ENCODE measurements at places on chromosomes 4 and X. TPM values are rescaled to one million over a fixed set of nuclear protein-coding genes. Genes with fewer than 3 reads are reported as not detected.

MAGEA1 gene
- polyA plus RNA-seq: not detected

ARHGEF38 gene
- polyA plus RNA-seq: 8.7 TPM

HTR2C gene
- polyA plus RNA-seq: 0.11 TPM

ZNF81 gene
- 5.8 TPM for polyA plus RNA-seq

CT45A10 gene
- polyA plus RNA-seq: 7.6 TPM

ABLIM2 gene
- 5.7 TPM for polyA plus RNA-seq

TRIML2 gene
- not detected for polyA plus RNA-seq

ZCCHC12 gene
- polyA plus RNA-seq: 0.44 TPM

DNA sequence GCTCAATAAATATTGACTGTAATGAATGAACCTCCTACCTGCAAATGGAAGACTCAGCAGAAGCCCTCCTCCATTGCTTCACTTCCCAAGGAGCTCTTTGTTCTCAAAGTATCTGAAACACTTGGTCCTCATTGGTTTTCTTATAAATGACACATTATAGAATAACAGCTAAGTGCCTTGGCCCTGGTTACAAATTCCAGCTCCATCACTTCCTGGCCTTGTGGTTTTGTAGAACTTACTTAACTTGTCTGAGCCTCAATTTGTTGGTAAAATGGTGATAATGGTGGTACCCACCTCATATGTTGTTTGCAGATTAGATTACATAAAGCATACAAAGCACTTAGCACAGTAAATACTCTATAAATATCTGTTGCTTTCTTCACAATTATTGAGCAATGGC is 25.2 kb upstream of the SMIM20 start:
- no peak for DNase-seq

DNA sequence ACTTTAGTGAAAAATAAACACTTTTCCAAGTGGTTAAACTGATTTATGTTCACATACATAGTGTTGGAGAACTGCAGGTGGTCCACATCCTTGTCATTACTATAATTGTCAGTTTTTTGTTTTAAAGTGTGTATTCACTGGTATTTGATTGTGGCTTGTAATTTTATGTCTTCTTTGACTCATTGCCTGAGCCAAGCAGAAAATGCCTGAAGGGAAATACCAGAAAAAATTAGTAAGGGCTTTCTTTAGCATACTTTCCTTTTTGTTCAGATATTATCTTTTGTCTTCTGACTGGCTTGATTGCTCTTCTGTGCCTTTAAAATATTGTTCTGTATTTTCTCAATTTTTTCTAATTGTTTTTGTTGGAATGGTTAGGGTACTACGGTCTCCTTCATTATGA is 981.3 kb downstream of the C4orf33 start:
- DNase-seq: no peak

- DNase-seq: no peak
These were observed 25.2 kb downstream of the PDGFRA start for GRCh38 chr4:54254116-54254914.

DNA sequence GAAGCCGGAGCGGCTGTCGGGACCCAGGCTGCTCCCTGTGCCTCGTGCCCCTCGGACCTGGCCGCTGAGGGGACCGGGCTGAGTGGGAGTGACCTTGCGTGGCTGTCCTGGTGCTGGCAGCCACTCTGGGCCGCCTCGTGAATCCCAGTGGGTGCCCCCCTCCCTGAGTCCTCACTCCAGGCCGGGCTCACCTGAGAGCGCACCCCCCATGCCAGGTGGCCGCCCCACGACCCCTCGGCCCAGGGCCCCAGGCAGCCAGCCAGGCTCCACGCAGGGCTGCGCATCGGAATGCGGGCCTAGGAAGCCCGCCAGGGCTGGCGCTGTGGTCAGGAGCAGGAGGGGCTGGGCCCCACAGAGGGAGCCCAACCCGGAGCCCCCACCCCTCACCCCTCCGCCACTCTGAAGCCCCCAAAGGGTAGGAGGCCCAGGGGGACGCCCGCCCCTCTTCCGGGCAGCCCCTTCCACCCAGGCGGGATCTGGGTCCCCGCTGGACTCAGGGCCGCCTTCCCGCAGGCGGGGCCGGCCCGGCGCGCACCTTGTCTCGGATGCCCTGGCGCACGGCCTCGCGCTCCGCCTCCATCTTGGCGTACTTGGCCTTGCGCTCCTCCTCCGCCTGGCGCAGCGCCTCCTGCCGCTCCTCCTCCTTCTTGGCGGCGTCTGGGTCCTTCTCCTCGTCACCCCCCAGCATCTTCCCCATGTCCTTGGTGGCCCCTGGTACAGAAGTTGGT is 33.9 kb downstream of the CPLX1 start:
- DNase-seq: peak; percentile 59

- peak; percentile 12 for DNase-seq
These were observed 54.4 kb upstream of the LCORL start for GRCh38 chr4:18075823-18076433.

- DNase-seq: no peak
These were observed 13.9 kb upstream of the TLR1 start for GRCh38 chr4:38818441-38818976.

- no peak for DNase-seq
These were observed 30.6 kb downstream of the ANK2 start for GRCh38 chr4:113080050-113080449.

GRCh38 chr4:166252487-166253402 is 379.7 kb downstream of the TLL1 start:
- DNase-seq: no peak

Data from left lung (tissue), 14 donors.